Fibroblast of the conjunctiva (primary cell): ENCODE measurements at places on chromosomes 1 and 21.

GRCh38 chr1:156276532-156276931 is 6.1 kb downstream of the SMG5 start:
- DNase-seq = no peak

- DNase-seq = no peak
Measured at GRCh38 chr1:14760780-14761179, 162.3 kb downstream of the KAZN start.

GRCh38 chr1:239126884-239127283 is 259.5 kb upstream of the CHRM3 start:
- DNase-seq = no peak

DNA sequence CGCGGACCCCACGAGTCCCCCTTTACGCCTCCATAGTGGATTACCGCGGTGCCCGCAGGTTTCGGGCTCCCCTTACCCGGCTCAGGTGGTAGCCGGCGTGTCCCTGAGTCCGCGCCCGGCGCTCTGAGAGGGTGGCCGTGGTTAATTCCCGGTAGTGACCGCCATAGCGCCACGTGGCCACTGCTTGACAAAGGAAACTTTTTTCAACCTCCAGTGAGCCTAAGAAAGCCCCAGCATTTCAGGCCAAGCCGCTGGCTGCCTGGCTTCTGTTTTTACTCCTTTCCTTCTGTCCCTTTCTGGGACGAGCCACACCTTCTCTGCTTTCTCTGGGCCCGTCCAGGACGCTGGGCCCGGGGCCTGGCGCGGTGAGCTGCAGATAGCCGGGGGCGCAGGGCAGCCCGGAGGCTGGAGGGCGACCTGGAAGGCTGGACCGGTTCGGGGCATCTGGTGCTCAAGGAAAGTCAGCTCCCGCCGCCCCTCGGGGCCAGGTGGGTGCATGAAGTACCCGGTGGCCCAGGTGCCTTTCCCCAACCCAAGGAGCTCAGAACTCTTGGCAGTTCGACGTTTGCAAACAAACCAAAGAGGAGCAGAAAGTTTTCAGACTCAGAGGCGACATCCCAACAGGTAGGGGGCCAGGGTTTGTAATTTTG is 540 bp upstream of the C1orf198 start:
- DNase-seq = no peak

GRCh38 chr1:43786201-43786958 is 79.0 kb downstream of the ST3GAL3 start:
- DNase-seq = no peak

- no peak for DNase-seq
Measured at GRCh38 chr1:44512313-44512885, 107.3 kb downstream of the RNF220 start.

DNA sequence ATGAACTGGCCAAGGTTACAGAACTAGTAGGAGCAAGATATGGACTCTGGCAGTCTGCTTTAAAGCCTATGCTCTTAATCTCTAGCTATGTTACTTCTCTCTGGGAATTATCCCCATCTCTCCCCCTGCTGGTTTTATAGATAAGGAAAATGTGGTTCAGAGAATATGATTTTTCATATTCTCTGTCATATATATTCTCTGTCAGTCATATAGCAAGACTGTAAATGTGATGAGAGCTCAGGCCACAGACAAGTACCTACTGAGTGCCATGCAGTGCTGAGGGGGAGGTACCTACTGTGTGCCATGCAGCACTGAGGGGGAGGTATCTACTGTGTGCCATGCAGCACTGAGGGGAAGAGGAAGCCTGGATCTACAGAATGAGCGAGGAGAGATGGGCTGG is 220.3 kb upstream of the FGGY start:
- DNase-seq = no peak

- DNase-seq = no peak
Measured at GRCh38 chr1:167387251-167387910, 130.9 kb downstream of the CD247 start.

- peak; percentile 90 for DNase-seq
Measured at GRCh38 chr1:37556712-37557196, at the start of gene DNALI1. TSS of gene DNALI1 (plus strand) at chr1:37556940. CDS start at chr1:37556995, 55 bp downstream.

DNA sequence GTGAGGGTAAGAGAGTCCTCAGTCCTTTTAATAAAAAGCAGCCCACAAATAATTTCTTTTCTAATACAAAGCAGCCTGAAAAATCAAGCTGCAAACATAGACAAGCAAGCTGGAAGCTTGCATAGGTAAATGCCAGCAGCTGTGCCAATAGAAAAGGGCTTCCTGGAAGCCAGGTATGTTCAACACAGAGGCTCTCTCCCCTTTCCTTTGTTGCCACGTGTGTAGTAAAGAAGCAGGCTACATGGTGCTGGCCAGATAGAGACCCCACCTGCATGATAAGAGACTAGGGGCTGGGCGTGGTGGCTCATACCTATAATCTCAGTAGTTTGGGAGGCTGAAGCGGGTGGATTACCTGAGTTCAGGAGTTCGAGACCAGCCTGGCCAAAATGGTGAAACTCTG is 50.1 kb upstream of the ERRFI1 start:
- no peak for DNase-seq

DNA sequence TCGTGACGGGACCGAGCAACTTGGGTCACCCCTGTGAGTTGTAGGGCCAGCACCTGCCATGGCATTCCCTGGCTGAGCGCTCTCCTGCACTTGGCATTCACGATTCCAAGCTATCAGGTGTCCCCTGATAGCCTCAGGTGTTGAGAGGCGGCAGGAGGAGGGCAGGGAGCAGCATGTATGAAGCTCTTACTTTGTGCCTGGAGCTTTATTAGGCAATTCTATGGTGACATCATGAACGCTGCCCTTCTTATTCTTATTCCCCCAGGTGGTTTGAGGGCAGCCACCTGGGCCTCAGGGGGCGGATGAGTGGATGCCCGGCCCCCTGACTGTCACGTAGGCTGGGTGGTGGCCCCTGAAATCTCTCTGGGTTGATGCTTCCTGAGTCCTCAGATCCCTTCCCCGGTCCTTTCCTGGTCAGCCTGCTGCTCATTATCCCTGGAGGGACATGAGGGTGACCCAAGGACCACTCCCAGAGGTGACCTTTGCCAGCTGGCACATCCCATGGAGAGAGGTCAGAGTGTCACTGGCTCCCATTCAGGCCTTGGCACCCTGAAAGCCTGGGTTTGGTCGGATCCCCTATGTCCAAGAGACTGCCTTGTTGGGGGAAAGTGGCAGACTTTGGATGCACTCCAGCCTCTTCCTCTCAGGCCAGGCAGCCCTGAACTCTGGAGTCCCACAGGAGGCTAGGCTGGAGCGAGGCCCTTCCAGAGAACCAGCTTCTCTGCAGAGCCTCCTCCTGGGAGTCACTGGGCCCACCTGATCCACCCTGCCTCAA is 51.9 kb downstream of the SPSB1 start:
- DNase-seq = no peak
